ENCODE measurements at places on chromosomes 5 and 9. TPM values are rescaled to one million over a fixed set of nuclear protein-coding genes. Genes with fewer than 3 reads are reported as not detected.

Gene HRCT1
- total RNA-seq = 82.1 TPM

Gene SHOC1
- total RNA-seq = not detected

Gene C9orf152
- total RNA-seq = 20.4 TPM

Gene NTRK2
- total RNA-seq = 3.5 TPM
